ENCODE measurements at places on chromosomes 13 and 19. TPM values are rescaled to one million over a fixed set of nuclear protein-coding genes. Genes with fewer than 3 reads are reported as not detected.

HPN gene
- 19.2 TPM for total RNA-seq

TLE6 gene
- 0.90 TPM for total RNA-seq

SLAIN1 gene
- total RNA-seq = 2.3 TPM

NLRP9 gene
- total RNA-seq = not detected

CFAP97D2 gene
- not detected for total RNA-seq

DNA sequence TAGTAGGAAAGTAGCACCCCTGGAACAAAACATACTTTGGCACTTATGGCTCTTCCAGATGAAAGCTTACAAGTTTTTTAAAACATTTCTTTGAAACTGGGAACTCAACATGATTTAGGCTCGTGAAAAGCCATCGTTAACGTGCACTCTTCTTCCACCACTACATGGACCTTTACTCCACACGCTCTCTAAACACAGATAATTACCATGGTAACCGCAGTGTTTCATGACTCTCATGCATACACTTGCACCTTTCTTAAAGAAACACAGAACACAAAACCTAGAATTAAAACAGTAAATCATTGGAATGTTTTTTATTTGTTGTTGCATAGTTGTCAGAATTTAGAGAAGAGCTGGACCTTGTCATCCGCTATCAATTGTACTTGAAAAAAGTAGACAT lies 154.3 kb downstream of the FGF9 start:
- no peak for DNase-seq

- no peak for DNase-seq
Observed at GRCh38 chr13:37453246-37453645, 145.3 kb downstream of the POSTN start.

GRCh38 chr13:84985860-84986259 lies 813.4 kb downstream of the SLITRK6 start:
- DNase-seq = no peak

PEAK3 gene
- not detected for total RNA-seq

GRCh38 chr13:101111894-101112293 lies 304.4 kb downstream of the NALCN start:
- no peak for DNase-seq

DNA sequence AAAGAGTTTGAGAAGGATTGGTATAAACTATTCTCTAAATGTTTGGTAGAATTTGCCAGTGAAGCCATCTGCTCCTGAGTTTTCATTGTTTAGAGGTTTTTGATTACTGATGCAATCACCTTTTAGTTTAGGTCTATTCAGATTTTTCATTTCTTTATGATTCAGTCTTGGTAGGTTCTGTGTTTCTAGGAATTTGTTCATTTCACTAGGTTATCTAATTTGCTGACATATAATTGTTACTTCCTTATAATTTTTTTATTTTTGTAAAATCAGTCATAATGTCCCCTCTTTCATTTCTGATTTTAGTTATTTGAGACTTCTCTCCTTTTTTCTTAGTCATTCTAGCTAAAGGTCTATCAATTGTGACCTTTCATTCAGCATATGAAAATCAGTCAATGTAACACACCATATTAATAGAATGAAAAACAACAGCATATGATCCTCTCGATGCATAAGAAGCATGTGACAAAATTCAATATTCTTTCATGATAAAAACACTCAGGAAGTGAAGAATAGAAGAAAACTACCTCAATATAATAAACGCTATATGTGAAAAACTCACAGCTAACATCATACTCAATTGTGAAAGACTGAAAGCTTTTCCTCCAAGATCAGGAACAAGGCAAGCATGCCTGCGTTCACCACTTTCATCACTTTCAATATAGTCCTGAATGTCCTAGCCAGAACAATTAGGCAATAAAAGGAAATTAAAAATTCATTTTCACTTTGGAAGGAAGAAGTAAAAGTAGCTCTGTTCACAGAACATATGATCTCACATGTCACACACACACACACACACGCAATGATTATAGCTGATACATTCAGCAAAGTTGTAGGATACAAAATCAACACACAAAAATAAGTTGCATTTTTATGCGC lies 149.1 kb downstream of the COG6 start:
- no peak for DNase-seq

ABCA7 gene
- 29.9 TPM for total RNA-seq

GRCh38 chr19:10612499-10613119 lies 12.7 kb upstream of the SLC44A2 start:
- DNase-seq = peak; percentile 64

GRCh38 chr19:46204008-46204407 lies 25.5 kb upstream of the IGFL1 start:
- DNase-seq = no peak

DNA sequence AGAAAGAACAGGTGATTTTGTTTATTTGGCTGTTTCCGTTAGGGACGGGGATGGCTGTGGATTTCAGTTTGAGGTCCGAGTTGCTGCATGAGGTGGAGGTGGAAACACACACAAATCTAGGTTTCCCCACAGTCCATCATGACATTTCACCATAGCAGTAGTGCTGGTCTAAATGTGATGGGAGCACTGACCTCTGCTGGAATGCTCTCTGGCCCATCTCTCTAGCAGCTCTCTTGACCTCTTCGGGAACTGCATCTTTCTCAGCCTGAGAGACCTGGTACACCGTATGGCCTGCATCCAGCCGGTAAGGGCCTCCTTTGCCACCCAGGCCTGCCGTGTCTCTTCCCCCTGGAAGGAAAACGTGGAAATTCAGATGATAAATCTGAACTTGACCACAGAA lies 154.0 kb downstream of the RGCC start:
- no peak for DNase-seq

CASP14 gene
- 0.58 TPM for total RNA-seq

GRCh38 chr13:114261328-114261965 lies 20.0 kb upstream of the UPF3A start:
- DNase-seq = no peak

- no peak for DNase-seq
Observed at GRCh38 chr13:40318366-40318765, 348.1 kb downstream of the FOXO1 start.

GPR108 gene
- total RNA-seq = 66.8 TPM

TSHZ3 gene
- total RNA-seq = not detected

GPR42 gene
- total RNA-seq = not detected

FGF21 gene
- 0.78 TPM for total RNA-seq

ATXN8OS gene
- total RNA-seq = not detected

- DNase-seq = no peak
Observed at GRCh38 chr19:5832061-5832460, 7.4 kb downstream of the FUT6 start.

ZNF575 gene
- 5.2 TPM for total RNA-seq

GRCh38 chr13:103525530-103525929 lies 459.3 kb upstream of the SLC10A2 start:
- no peak for DNase-seq

ZNF526 gene
- 13.4 TPM for total RNA-seq

CYP2S1 gene
- 6.8 TPM for total RNA-seq

DNA sequence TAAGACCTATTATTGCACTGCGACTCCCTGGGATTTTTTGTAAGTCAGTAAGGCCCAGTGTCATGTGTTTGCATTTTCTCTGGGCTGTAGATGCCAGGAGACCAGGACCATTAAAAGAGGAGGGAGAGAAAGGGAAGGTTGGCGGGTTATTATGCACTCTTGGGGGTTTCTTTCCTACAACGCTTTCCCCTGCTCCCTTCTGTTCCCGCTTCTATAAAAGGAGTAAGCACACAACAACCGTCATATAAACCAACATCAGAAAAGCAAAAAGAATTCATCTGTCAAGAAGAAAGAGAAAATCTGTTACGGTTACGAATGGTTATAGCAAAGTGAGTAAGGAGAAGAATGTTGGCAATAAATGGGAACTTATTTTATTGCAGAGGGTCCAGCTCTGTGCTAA lies 541.8 kb downstream of the IRS2 start:
- peak; percentile 20 for DNase-seq

SIGLEC5 gene
- not detected for total RNA-seq

TTYH1 gene
- total RNA-seq = 1.6 TPM

DNA sequence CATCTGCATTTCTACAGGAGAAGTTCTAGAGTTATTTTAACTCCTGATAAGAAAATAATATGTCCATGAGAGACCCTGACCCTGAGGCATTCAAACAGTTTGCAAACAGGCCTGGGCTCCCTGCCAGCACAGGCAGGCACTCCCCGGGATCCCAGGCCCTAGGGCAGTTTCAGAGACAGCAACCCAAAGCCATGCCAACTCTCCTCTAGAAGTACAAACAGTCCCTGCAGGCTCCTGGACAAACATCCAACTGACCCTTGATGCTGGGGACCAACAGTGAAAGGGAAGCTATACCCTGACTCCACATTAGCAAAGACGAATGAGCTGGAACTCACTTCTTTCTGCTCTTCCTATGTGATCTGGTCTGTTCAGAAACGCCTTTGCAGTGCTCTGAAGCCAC lies 44.8 kb downstream of the CCDC70 start:
- no peak for DNase-seq

KLK3 gene
- not detected for total RNA-seq

GRCh38 chr13:114059428-114059827 lies 73.0 kb downstream of the RASA3 start:
- no peak for DNase-seq

Measured in PC-9 (cell line).